ENCODE measurements at places on chromosomes 16 and 17.

DNA sequence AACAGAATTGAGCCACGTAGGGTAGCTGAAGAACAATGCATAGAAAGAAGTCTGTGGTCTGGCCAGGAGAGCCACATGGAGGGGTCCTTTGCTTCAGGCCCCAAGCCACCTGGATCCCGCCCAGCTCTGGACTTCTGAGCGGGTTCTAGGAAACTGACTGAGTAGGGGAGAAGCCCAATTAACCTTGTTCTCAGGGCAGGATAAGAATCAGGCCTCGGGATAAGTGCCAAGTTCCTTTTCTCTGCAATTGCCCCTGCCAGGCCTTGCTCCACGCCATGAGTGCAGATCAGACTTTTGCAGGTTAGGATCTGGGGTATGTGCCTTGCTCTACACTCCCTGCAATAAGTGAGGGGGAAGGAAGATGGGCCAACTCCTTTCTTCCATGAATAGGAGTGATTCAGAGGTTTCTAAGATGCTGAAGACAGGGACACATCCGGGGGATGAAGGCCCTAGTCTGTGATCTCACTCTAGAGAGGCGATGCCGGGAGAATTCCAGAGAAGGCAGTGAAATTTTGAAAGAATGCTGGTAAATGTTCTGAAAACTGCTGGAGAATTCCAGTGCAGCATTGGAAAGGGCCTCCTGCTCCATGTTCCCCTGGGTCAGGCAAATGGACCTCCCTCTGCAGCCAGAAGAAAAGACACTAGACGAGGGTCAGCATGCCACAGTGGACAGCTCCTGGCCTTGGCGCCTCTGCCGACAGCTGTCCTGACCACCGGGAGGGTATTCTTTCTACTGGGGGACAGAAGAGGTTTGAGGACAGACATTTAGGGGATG lies 5.8 kb downstream of the NEUROD2 start:
- no peak for DNase-seq

DNA sequence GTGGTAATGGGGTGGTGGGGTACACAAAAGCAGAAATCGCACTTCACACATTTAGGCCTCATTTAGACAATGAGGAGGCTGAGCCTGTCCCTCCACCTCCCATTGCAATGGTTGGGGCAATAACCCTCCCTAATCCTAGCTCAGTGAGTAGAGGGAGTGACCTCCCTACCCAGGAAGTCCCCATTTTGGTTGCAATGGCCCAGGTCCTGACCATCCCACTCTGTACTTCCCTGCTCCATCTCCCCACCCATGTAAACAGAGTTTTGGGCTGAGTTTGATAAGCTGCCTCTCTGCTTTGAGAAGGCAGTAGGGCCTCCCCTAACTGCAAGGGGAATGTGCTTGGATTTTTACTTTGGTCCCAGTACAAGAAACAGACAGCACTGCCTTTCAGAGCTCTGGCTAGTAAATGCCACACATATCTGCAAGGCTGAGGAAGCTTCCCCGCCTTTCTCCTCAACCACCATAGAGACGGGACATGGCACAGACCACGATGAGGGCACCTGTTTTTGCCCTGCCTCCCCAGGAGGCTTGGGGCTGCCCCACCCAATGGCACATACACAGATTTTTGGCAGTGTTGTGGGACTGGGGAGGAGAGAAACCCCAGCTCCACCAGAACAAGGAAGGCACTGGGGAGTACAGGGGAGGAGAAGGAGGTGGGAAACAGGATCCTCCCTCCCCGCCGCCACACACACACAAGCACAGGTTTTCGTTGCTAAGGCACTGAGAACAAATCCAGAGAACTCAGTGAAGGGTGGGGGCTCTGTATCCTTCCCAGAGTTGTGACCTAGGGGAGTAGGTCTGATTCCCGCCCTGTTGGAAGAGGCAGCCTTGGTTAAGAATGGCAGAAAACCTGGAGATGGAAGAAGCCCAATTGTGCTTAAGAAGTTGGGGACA lies 7.3 kb downstream of the VAT1 start:
- DNase-seq: no peak

DNA sequence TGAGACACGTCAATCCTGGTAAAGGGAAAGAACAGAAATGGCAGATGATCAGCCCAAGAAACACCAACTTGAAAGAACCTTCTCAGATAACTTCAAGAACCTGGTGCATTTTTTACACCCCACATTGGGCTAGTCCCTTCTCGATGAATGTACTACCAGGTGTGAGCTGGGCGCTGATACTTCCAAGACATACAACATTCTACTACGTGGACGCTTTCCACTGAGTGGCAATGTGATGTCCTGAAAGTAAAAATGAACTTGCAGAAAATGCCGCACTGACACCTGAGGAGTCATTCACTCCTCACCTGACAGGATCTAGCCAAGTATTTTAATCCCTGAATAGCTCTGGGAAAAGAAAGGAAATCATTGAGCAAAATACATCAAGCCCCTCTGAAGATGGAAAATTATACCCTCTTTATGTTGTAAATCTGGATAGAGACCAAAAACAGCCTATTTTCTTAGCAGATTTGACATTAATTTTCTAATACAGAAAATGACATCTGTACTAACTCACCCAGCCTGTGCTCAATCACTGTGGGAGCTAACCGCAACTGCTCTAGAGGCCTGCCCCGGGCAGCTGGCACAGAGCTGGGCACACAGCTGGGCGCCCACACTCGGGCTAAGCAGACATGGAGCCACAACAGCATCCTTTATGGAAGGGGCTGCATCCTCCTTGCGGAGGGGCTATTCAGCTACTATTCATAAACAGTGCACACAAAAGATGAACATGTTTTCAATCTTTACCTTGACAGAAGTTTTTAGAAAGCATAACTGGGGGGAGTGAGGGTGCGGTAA lies 16.2 kb downstream of the SNN start:
- no peak for DNase-seq

DNA sequence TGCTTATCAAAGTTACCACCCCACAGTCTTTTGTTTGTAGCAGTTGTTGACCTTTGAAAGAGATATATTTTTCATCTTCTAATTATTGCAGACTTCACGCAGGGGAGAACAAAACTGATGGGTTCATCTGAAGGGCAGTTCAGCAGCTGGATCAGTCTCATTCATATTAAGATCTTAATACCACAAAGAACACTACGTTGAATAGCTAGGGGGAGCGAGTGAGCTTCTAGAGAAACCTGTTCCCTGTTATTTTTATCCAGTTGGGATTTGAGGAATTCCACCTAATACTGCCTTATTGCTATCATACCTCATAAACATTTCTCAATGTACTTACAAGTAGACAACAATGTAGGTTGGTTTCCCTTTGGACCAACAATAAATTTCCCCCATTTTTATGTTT lies 306.1 kb upstream of the KIF2B start:
- DNase-seq: no peak

DNA sequence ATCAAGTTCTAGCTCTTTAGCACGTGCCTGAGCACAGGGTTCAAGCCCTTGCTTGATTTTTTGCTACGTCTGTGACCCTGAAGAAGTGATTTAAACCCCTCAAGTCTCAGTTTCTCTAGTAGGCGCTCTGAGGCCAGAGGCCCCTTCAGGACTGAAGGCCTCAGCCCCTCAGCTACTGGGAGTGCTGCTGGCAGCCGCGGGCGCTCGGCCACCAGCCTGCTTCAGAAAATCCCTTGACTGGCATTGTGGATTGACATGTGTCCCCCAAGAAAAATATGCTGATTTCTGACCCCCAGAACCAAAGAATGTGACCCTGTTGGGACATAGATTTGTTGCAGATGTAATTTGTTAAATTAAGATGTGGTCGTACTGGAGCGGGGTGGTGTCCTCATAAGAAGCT lies 20.2 kb upstream of the WFDC1 start:
- no peak for DNase-seq

DNA sequence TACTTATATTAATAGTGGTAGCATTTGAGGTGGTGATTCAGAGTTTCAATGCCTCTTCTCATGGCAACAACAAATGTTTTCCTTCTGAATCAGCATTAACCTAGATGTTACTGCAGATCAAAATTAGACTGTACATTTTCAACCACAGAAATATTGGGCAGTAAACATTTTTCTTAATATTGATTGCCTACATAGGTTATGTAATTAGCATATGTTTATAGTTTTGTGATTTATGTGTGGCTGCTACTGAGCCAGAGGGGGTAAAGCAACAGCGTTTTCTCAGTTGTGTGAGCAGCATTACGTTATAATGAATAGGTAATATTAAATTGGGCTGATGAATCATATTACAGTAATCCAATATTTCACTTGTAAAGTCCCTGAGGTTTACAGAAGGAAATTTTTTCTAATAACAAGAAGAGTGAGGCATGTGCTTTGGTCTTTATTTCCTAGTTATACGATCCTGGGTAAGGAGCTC lies 18.8 kb upstream of the BMERB1 start:
- no peak for DNase-seq

- DNase-seq: peak; percentile 25
Observed at GRCh38 chr16:1057252-1057932, 15.2 kb upstream of the SSTR5 start.

DNA sequence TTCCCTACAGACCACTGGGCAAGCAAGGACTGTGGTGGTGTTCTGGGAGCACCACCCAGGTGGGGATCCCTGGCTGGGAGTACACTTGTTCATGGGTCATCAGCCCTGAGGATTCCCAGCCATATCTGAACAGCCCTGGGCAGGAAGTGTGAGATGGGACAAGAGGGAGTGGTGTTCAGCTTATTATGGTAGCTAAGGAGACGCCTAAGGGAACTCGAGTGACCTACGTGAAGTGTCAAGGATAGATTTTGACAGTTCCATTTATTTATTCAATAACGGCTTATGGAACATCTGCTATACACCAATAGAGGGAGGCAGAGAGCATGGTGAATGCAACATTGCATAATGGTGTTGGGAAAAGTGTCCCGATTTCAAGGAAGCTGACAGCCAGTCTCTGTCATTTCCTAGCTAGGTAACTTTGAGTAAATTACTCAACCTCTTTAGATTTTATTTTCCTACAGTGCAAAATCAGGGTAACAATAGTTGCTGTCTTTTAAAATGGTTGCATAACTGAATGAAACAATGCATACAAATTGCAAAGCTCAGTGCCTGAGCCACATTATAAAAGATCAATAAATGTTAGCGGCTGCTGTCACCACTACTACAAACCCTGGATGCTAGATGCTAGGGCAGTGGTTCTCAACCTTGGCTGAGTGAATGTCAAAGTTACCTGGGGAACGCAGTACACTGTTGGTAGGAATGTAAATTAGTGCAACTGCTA lies 534.1 kb downstream of the GRIN2A start:
- peak; percentile 19 for DNase-seq

- peak; percentile 62 for DNase-seq
Observed at GRCh38 chr17:46057366-46057765, 58.3 kb downstream of the STH start.

GRCh38 chr17:15981208-15981607 lies 18.3 kb downstream of the ZSWIM7 start:
- DNase-seq: peak; percentile 62

DNA sequence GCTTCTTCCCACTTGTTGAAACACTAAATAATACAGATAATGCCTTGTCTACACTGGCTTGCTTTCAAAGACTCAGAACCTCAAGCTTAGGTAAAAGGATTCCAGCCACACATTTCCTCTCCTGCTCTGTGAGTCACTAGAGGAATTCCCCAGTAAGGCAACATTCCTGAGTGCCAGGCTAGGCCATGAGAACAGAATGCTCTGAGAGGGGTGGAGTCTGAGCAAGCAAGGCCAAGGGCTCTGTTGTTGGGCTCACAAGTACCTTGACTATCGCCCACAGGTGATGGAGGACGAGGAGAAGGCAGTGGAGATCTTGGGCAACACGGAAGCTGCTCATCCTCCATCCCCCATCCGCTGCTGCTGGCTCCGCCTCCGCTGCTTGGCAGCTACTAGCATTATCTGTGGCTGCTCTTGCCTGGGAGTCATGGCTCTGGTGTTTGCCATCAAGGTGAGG lies 6.7 kb upstream of the PHKG2 start:
- DNase-seq: no peak

DNA sequence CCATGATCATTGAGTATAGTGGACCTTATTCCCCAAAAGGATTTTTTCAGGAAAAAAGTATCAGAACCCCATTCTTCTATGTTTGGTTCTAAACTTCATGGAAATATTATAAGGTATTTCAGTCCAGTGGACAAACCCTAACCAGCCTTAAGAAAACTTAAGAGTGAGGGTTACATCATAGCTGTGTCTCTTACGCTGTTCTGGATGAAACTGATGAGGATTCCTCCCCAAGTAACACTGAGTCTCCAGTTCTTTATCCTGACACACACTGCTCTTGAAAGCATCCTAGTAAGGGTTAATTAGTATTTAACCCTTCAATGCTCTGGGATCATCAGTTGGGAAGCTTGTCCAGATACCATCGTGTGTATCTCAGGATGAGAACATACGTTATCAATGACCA lies 5.0 kb downstream of the LYRM1 start:
- no peak for DNase-seq

GRCh38 chr17:75394332-75394918 lies 11.1 kb downstream of the GRB2 start:
- no peak for DNase-seq

Measured in GM12865 (cell line).